ENCODE measurements at places on chromosomes 5 and 9.

GRCh38 chr5:54440456-54440893, 15.0 kb upstream of the HSPB3 start:
- peak; percentile 10 for DNase-seq

GRCh38 chr5:88659529-88660263, 223.3 kb downstream of the MEF2C start:
- no peak for DNase-seq

DNA sequence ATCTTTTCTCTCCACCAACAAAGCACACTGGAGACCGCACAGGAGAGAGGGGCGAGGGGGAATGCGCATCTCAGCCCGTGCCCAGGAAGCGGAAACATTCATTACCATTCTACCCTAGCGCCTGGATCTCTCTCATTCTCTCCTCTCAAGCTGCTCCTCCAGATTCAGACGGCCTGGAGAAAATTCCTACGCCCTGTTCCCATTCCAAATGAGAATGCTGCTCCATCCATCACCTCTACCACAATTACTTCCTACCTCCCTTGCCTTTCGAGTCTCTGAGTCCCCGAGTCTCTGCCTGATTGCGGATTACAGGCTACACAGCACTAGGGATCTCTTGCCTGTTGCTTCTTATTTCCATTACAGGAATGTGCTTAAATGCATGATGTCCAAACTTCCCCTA, 6.7 kb downstream of the DDX31 start:
- no peak for DNase-seq

- DNase-seq: no peak
These were observed 140.4 kb downstream of the TUSC1 start for GRCh38 chr9:25537808-25538207.

DNA sequence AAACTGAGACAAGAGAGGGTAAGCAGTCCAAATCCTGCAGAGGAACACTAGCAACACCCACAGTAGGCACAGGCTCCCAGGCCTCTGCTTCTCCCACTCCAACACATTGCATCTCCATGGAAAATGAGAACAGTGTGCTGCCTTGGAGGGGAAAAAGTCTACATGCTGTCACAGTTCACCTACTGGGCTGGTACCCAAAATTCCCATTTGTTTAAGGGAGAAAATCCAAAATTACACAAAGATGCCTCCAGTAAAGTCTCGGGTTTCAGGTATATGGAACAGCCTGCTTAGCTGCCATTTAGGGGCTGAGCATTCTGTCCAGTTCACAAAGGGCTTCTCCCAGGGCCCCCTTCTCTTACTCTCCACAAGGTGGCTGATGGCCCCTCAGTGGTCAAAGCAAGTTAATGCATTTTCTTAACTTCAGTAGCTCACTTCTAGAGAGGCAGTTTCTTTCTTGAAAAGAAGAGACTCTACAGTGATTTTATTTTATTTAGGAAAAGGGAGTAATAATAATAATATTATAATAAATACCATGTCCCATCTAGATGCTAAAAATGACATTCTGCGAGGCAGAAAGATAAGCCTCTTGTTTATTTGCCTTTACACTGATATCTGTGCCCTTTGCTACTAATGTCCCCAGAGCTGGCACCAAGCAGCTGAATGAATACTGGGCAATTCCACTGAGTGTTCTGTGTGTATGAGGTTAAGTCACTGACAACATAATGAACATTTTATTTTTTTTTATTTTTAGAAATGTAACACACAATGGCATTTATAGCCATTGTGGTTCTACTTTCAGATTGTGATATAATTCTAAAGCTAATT, 89.4 kb downstream of the RGS7BP start:
- no peak for DNase-seq

GRCh38 chr9:73183917-73184861, 32.5 kb downstream of the ANXA1 start:
- no peak for DNase-seq

- DNase-seq: no peak
These were observed 52.8 kb upstream of the CARTPT start for GRCh38 chr5:71666321-71666720.

GRCh38 chr5:54644226-54644625, 126.7 kb downstream of the SNX18 start:
- DNase-seq: peak; percentile 88

GRCh38 chr9:7320139-7320538, 479.4 kb downstream of the DMAC1 start:
- DNase-seq: peak; percentile 98

DNA sequence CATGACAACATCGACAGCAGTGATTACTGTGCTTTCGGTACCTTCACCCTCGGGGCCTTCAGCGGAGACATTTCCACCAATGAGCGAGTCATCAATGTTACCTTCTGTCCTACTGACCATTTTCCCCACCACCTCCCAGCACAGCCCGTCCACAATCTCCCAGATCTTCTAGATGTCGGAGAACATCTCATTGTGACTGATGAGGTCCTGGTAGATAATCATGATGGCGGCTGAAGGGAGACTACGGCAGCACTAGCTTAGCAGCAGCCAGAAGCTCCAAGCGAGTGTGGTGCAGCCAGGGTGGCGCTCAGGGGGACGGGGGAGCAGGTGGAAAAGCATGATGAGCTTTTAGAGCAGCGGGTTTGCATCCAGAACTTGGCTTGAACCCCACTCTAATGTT, 379.0 kb downstream of the TLR4 start:
- DNase-seq: no peak

GRCh38 chr5:154352960-154353548, 92.7 kb upstream of the SAP30L start:
- no peak for DNase-seq

GRCh38 chr5:95080441-95080840, 204.5 kb downstream of the MCTP1 start:
- DNase-seq: no peak

- DNase-seq: no peak
These were observed 195.3 kb upstream of the NR4A3 start for GRCh38 chr9:99626426-99626825.

DNA sequence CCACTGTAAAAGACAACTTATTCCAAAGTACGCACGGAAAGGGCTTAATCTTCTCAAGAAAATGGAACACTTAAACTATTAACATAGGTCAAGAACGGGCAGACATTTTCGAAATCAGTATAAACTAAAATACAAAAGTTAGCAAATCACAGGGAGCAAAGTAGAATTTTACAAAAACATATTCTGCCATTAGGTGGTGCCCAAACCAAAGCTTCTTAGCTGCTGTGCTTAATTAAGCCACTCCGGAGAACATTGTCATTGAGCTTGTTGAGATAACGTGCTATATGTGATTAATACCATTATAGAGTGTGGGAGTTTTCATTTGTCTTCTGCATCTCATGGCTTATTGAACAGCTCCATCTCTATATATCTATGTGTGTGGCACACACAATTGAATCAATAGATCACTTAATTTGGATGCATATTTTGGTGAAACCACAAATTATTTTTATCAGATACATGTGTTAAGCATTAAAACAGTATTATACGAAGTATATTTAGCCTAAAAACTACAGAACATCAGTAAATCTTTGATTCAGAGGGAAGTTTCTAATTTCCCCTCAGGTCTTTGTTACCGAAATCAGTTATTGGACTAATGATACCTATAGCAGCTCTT, 23.4 kb downstream of the UBLCP1 start:
- peak; percentile 23 for DNase-seq

- DNase-seq: no peak
These were observed 8.9 kb downstream of the PITX1 start for GRCh38 chr5:135024956-135025729.

GRCh38 chr9:134597041-134597913, 44.3 kb upstream of the COL5A1 start:
- DNase-seq: peak; percentile 47

GRCh38 chr5:64942460-64942859, 173.7 kb downstream of the CWC27 start:
- no peak for DNase-seq

DNA sequence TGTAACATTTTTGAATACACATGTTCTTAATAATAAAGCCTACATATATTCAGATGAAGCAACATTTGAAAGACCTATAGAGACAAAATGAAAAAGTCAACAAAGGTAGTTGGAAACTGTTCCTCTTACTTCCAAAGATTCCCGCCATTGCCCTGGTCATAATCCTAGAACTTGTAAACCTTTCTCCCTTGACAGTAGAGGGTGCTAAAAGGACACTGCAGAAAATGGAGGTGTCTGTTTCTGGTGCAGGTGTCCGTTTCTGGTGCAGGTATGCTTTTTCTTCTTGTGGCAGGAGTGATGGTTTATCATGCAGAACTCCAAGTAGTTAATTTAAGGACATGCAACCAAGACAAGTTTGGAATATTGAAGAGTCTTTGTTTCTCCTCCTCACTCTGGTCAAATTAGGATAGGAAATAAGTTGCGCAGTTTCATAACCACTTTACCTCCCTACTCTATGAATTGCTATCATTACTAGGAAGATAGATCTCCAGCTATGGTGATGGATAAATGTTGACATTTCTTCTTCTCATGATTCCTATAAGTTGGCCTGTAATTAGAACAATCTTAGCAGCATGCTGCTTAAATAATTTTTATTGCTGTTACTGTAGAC, 56.0 kb upstream of the FAM174A start:
- DNase-seq: no peak

DNA sequence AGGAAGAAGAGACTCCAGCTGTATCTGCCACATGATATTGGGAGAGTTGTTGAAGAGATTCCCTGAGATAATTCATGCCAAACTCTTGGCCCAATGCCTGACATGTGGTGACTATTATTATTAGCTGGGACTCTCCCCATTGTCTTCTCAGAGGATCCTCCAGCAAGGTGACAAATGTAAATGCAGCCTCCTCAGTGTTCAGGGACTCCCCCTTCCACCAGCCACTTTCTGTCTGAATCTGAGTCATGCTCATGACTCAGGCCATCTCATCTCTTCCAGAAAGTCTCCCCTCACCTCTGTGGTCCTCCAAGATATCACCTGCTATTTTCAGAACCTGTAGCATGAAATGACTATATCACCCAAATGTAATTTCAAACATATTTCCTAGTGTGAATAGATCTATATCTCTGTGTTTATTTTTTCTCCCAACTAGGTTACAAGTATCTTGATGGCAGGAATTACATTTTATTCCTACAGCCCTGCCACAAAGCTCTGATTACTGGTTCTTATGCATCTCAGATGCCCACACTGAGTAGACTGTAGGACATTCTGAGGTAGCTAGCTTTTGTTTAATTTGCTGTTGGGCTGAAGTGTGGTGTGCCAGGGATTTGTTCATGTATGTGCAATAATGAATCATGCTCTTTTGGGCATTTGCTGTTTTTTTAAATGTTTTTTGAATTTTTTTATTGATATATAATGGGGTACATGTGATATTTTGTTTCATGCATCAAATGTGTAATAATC, 126.6 kb upstream of the IL12B start:
- DNase-seq: peak; percentile 58

DNA sequence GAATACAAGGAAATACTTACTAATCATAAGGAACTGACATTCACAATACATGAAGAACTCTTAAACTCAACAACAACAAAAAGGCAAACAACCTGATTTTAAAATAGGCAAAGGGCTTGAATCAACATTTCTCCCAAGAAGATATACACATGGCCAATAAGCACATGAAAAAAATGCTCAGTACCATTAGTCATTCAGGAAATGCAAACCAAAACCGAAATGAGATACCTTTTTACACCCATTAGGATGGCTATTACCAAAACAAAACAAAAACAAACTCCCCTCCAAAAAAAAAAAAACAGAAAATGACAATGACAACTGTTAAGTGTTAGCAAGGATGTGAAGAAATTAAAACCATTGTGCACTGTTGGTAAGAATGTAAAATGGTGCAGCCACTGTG, 104.1 kb upstream of the ZNF462 start:
- DNase-seq: no peak

- DNase-seq: no peak
These were observed 25.2 kb upstream of the HAPLN1 start for GRCh38 chr5:83745816-83746215.

DNA sequence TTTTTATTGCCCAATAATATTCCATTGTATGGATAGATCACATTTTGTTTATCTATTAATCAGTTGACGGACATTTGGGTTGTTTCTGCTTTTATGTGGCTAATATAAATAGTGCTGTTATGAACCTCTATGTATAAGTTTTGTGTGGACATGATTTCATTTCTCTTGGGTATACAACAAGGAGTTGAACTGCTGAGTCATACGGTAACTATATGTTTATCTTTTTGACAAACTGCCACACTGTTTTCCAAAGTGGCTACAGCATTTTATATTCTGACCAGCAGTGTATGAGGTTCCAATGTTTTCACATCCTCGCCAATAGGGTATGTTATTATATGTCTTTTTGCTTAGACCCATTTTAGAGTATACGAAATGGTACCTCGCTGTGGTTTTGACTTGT, 264.3 kb downstream of the RFX3 start:
- DNase-seq: peak; percentile 4

DNA sequence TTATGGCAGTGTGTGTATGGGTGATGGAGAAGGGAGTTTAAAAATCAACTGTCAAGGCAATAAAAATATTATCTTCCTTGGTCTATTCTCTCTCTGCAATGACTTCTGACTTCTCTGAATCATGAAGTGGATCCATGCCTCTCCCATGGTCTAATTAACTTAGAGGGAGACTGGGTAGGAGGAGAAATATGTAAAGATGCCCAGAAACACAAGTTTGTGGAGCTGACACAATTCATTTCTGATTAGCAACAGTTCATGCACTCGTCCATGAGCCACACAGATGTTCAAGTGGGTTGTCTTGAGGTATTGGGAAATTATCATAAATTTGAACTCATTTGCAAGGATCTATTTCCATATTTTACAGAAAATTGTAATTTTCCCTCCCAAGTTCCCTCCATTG, 38.1 kb downstream of the INSYN2B start:
- DNase-seq: peak; percentile 86

DNA sequence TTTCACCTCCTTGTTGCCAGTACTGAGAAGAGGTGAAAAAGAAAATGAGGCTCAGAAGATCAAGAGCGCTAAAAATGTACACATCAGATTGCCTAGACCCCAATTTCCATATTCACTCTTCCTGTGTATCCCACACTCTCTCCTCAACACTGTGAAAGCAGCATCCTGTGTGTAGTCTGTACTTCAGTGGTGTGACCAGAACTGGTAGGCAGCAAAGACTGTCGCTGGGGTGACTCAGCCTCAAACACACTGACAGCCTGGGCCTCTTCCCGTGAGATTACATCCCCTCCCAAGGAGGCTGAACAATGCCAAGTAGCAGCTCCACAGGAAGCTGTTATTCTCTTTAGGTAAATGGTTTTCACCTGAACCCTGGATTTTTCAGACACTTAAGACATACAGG, 135.5 kb downstream of the CCDC192 start:
- peak; percentile 69 for DNase-seq

- DNase-seq: no peak
These were observed 515 bp downstream of the LCP2 start for GRCh38 chr5:170296935-170297588.

GRCh38 chr5:67331296-67331925, 134.8 kb upstream of the CD180 start:
- DNase-seq: no peak

- peak; percentile 41 for DNase-seq
These were observed at the start of gene MAMDC2 for GRCh38 chr9:70043689-70044489. TSS of gene MAMDC2 (plus strand) at chr9:70043848. CDS start at chr9:70044198, 350 bp downstream.

DNA sequence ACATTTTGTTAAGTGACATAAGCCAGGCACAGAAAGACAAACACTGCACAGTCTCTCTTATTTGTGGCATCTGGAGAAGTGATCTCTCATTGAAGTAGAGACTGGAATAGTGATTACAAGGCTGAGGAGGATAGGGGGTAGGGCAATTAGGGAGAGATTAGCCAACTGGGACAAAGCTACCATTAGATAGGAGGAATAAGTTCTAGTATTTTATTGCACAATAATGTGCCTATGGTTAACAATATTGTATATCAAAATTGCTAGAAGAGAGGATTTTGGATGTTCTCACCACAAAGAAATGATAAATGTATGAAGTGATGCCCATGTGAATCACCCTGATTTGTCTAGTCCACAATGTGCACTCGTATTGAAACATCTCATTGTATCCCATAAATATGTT, 281.8 kb downstream of the MTRR start:
- DNase-seq: no peak

Data from foreskin fibroblast (primary cell).